ENCODE measurements at places on chromosomes 11 and 22.

GRCh38 chr11:128592454-128592853, 5.1 kb upstream of the ETS1 start:
- no peak for DNase-seq

GRCh38 chr11:132024587-132025295, 654.3 kb downstream of the NTM start:
- DNase-seq, result no peak

GRCh38 chr22:27985323-27986275, 66.5 kb upstream of the PITPNB start:
- DNase-seq, result no peak

DNA sequence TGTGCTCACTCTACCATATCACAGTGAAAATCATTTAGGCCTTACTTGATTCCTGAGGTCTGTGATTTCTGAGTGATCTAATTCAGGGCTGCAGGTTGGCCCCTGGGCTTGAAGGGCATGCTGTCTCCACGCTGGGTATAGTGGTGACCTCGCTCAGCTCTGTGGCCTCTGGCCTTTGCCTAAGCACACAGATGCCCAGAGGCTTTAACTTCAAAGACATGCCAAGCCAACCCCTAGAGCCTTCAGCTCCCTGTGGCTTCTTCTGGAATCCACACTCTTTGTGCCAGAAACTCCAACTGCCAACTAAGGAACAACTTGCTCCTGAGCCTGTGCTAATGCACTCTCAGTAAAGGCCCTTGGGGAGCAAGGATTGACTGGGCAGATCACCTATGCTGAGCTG, 232.6 kb upstream of the MPPED2 start:
- DNase-seq, result no peak
